NCI-H526 treated with DMSO at 0.1 percent for 48 hours (cell line): ENCODE measurements at places on chromosomes 4 and X.
A peak's percentile ranks its signal among the peaks of the same experiment; 100 is the strongest.

DNA sequence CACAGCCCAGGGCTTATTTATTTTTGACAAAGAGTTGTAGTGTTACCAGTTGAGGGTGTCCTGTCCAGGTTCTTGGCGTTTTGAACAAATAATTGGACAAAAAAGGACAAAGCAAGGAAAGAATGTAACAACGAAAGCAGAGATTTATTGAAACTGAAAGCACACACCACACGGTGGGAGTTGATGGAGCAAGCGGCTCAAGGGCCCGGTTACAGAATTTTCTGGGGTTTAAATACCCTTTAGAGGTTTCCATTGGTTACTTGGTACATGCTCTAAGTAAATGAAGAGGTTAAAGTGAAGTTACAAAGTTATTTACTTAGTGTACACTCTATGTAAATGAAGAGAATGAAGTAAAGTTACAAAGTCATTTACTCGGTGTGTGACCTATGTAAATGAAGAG, 27.8 kb upstream of the OPHN1 start:
- DNase-seq: no peak

- no peak for DNase-seq
Measured at GRCh38 chr4:12445711-12446235, 1017.1 kb upstream of the HS3ST1 start.

DNA sequence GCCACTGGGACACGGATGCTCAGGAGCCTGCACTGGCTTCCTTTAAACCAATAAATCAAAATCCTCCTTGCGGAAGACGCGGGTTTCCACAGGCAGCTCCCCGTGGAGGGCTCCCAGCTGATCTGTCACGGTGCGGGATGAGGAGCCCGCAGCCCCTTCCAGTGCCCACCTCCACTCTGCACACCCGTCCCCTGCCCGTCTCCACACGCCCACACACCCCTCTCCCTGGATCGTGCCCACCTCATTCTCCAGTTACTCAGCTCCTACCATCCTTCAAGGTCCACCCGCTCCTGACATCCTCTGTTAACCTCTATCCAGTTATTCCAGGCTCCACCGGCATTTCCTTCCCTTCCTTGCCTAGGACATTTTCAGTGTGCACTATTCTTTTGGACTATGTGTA, 895.9 kb downstream of the TRIML1 start:
- DNase-seq: no peak

DNA sequence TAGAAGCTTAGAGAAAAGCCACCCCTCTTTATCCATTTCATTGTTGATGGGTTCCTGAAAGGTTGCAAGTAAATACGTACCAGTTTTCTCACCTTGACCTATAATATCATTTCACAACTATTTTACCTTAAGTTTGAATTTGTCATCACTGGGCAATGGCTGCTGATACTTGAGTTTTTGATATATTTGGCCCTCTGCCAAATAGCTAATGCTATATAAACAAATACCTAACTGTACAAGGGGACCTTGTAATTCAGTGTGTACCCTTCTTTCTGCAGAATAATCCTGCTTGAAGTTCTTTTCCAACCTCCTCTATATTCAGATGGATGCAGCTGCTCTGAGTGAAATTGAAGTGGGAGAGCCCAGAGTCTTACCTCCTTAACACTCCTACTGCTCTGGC, 19.0 kb upstream of the GLUD2 start:
- no peak for DNase-seq

GRCh38 chr4:175622887-175623286, 189.2 kb downstream of the GPM6A start:
- DNase-seq: no peak

GRCh38 chr4:128986019-128986418, 107.3 kb downstream of the SCLT1 start:
- no peak for DNase-seq

GRCh38 chr4:97475621-97476020, 667.7 kb downstream of the STPG2 start:
- no peak for DNase-seq

DNA sequence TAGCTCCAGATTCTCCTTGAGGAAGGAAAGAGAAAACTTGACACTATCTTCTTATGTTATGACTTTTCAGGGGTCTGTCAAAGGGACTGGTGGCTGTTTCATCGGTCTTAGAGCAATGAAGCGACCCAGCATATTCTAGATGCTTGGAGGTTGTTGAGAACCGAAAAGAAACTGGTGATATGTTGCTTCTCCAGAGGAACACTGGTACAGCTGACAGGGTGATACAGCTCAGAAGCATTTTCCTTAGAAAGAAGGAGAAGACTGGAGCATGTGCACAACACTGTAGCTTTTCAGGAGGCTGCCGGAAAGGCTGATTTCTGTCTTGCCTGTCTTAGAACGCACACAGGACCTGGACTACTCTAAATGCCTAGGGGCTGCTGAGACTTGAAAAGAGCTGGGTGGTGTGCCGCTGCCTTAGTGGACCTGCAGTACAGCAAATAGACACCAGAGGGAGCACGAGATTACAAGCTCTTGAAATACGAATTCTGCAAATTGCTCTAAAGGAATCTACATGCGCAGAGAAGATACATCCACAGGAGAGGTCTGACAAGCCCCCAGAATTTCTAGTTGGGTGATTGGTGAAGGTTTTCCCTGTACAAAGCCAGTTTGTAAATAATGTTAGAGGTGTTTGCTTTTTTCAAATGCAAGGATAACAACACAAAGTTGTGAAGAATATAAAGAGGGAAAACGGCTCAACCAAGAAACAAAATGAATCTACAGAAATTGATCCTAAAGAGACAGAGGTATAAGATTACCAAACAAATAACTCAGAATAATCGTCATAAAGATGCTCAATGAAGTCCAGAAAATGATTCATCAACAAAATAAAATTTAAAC, 223.1 kb upstream of the DMD start:
- DNase-seq: peak; percentile 37

GRCh38 chr4:148329751-148330150, 112.5 kb downstream of the NR3C2 start:
- no peak for DNase-seq

DNA sequence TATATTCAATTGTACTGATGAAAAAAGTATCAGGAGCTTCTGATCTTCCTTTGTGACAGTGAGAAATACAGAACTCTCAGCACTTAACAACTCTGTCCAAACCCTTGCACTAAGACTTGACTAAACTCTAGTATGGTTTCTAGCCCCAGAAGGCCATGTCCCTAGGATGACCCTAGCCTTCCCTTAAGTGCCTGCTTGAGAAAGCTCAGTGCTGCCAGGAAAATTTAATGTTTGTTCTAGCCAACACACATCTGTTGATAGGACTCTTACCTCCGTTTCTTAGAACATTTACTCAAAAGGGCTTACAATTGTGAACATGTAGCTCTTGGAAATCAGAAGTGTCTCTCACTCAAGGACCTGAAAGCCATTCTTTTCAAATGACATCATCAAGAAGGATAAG, 1055.2 kb upstream of the FTHL17 start:
- DNase-seq: no peak

GRCh38 chr4:10831727-10832408, 147.3 kb upstream of the CLNK start:
- no peak for DNase-seq

DNA sequence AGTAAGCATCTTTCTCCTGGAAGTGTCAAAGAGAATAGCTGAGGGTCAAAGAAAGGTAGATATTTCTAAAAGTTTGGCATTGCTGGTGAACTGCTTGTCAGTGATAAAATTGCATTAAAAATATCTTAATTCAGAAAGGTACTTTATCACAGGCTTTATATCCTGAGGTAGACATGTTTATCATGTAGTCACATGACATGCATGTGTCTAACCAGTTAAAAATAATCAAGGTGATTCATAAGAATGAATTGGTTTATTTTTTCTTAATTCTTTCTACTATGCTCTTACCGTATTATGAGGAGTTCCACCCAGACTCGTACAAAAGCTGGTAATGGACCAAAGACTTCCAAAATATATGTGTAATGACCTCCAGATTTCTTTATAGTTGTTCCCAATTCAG, 6.1 kb downstream of the SLC7A11 start:
- DNase-seq: no peak

GRCh38 chr4:20180509-20180908, 71.2 kb upstream of the SLIT2 start:
- DNase-seq: no peak

GRCh38 chrX:48751343-48751742, 10.2 kb upstream of the GLOD5 start:
- no peak for DNase-seq

GRCh38 chr4:104063341-104063740, 343.6 kb upstream of the TACR3 start:
- no peak for DNase-seq

GRCh38 chr4:143771269-143771668, 70.8 kb upstream of the FREM3 start:
- no peak for DNase-seq

DNA sequence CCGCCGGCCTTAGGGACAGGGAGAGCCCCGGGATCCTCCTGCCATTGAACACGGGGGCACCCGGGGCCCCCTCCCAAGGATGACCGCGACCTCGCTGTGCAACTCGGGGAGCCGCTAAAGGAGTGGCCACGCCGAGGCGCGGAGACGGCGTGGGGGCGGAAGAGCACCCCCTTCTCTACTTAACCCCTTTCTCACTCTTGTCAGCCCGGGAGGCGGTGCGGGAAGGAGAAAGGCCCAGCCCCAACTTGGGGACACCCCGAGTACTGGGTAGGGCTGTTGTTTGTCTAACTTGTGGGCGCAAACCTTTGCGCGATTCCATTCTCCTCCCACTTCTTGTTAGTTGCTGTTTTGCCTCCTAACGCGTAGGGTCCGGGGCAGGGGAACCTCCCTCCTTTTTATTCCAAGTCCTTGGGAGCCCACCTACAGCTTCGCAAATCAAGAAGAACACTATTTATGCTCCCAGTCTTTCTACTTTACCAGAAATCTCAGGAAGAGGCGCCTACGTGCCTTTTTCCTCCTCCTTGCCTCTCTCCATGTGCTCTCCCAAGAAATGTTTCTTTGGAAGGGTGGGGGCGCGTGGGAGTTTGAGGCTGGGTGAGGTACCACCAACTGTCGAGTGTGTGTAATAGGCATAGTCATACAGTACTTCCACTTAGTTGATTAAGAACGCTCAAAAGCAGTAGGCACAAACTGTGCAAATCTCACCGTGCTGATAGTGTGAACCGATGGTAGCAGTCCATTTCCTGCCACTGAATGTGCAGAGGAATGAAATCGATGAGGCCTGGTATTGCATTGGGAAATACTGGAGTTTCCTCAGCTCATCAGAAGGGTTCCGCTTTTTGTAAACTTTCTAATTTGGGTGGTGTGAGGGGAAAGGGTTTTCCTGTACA, 813 bp downstream of the DIAPH2 start:
- no peak for DNase-seq
